Endothelial cell (in vitro differentiated cells): ENCODE measurements at places on chromosomes 3 and 15. TPM values are rescaled to one million over a fixed set of nuclear protein-coding genes. Genes with fewer than 3 reads are reported as not detected.

Gene ONECUT1
- 0.69 TPM for total RNA-seq

DNA sequence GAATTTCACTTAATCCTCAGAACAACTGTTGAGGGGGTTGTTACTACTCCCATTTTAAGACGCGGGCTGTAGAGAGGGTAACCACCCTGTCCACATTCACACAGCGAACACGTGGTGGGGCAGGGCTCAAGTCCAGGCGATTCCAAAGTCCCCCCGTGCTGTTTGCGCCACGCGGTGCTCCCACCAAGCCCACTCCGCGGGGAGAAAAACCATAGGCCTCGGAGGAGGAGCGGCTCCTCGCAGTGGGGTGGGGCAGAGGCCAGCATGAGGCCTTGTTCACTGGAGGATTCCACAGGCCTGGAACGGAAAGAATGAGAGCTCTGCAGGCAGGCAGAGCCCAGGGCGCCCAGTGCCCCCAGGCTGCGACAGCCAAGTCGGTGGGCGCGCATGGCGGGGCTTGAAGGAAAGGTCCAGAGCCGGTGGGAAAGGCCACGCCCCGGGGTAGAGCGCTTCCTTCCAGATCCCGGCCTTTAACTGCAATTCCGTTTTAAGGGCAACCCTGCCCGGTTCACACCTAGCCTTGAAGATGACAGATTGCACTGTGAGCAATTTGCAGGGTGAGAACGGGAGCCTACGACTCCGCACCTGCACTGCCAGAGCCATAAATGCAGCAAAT lies 161.8 kb upstream of the TBL1XR1 start:
- DNase-seq: peak; percentile 71

Gene DGKG
- 0.54 TPM for total RNA-seq

Gene RBM5
- total RNA-seq: 219 TPM

DNA sequence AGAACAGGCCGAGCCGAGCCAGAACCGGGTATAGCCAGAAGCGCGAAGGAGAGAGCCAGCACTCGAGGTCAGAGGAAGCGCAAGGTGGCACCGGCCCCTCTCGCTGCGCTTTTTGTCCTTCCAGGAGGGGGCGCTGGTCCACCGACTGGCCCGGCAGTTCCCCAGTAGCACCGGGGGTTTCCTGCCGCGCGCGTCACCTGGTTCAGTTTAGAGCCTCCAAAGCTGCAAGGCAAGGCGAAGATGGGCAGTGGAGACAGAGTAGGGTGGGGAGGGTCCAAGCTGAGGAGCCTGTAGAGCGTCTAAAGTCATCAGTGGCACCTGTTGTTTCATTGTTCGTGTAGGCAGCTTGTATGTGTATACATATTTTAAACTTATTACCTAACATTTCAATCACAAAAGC lies 7.6 kb upstream of the NR2E3 start:
- DNase-seq: peak; percentile 69

GRCh38 chr3:51773529-51774056 lies 5.4 kb downstream of the IQCF6 start:
- DNase-seq: no peak

- peak; percentile 9 for DNase-seq
Observed at GRCh38 chr3:39668420-39668819, 141.0 kb upstream of the MYRIP start.

DNA sequence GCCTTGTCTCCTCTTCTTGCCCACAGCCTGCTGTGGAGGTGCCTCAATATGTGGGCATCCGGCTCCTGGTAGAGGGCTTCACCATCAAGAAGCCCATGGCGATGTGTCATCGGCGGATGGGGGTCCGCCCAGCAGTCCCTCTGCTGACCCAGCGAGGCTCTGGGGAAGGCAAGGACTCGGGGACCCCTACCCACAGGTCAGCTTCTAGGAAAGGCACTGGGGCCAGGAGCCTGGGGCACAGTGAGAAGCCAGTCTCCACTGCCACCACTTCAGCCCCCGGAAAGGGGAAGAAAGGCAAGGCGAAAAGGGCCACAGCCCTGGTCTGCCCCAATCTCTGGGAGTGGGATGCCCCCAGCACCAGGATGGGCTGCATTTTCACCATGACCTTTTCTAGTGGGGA lies 10.7 kb downstream of the RPUSD3 start:
- DNase-seq: no peak

Gene CASR
- not detected for total RNA-seq

Gene LACTB
- 10.1 TPM for total RNA-seq
